ENCODE measurements at places on chromosomes 1 and 21. TPM values are rescaled to one million over a fixed set of nuclear protein-coding genes. Genes with fewer than 3 reads are reported as not detected.

DNA sequence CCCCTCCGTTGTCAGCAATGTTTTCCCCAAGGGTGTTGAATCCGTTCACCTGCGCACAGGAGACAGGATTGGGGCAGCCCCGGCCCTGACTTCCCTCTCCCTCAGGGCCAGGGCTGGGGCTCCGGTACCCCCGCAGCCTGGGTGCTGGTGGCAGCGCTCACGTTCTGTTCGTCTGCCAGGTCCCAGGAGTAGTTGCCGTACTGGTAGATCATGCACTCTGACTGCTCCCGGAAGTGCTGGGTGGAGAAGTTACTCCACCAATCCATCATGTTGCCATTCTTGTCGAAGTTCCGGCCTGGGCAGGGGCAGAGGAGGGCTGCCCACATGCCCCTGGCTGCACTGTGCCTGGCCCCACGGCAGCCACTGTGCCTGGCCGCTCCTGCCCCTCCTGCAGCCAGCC, 6.1 kb downstream of the PRXL2B start:
- no peak for DNase-seq

GRCh38 chr1:213457733-213458132, 406.7 kb downstream of the RPS6KC1 start:
- DNase-seq = no peak

- DNase-seq = no peak
These were observed 91.4 kb upstream of the TPTE start for GRCh38 chr21:10430005-10430404.

DNA sequence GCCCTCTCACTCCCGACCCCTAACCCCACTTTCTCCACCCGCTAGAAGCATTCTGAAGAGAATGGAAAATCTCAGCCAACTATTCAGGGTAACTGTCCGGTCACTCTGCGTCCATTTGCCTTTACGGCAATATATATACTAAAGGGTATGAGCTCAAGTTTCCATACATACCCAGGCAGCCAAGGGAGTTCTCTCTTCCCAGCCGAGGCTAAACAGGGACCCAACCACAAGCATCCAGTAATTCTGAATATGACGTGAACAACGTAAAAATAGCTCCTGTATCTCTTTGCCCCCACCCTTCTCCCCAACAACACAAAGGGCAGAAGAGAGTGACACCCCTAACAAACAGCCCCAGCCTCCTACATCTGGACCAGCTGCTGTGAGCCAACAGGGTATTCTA, 67.7 kb downstream of the SSBP3 start:
- DNase-seq = no peak

DNA sequence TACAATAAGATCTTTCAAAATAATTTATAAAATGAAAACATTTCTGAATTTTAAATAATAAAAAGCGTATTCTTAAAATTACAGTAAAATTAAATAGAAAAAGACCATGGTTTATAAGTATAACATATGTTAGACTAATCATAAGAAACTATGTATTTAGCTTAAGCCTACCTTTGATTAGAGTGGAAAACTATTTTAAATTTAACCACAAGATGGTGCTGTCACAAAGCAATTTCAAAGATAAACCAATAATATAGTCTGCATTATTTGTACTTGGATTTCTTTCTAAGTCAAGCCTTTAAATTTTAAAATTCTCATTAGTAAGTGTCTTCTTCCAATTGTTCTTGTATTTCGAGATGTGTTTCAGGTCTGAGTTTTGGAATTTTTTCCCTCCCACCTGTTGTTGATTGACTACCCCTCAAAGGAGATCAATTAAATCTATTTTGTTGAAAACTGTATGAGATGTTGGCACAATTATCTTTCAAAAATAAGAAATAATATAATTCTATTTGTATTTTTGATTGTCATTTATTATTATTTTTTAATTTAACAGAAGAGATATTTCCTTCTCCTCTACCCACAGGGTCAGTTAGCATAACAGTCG, 459.8 kb downstream of the KCNT2 start:
- DNase-seq = no peak

- no peak for DNase-seq
These were observed 29.2 kb downstream of the POFUT2 start for GRCh38 chr21:45258466-45258865.

GRCh38 chr1:39701049-39701439, 9.8 kb upstream of the HPCAL4 start:
- no peak for DNase-seq

- no peak for DNase-seq
These were observed 134.3 kb downstream of the ZP4 start for GRCh38 chr1:237756304-237756967.

- DNase-seq = no peak
These were observed 7.3 kb upstream of the PMVK start for GRCh38 chr1:154943649-154944400.

DNA sequence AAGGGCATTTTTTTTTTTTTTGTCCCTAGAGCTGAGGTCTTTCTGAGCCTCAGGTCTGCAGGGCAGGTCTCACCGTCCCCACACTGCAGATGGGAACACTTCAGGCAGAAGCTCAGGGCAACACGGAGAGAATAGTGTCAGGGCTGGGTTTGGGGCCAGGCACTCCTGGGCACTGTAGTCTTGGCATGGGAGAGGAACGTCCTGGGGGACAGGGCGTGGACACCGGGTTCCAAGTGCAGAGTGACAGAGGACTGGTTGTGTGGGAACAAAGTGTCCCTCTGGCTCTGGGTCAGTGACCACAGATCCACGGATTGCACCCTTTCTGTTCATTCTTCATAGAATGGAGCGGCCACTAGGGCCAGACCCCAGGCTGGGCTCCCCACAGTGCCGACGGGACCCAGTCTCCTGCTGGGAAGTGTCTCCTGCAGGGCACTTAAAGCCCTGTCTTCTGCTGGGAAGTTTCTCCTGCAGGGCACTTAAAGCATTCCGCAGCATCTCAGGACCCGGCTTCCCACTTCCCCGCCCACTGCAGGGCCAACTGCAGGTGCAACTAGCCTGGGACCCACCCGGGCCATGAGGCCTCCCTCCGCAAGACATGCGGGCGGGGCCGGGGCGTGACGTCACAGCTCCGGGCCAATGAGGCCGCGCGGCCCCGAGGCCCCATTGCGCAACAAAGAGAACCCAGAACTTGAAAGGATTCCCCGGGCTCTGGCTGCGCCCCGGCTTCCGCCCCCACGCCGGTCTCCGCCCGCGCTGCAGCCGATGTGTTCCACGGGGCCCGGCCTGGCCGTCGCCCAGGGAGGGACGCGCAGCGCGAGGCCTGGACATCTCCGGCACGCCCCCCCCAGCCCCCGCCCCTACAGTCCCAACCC, 1.2 kb downstream of the GPR153 start:
- DNase-seq = peak; percentile 25

DNA sequence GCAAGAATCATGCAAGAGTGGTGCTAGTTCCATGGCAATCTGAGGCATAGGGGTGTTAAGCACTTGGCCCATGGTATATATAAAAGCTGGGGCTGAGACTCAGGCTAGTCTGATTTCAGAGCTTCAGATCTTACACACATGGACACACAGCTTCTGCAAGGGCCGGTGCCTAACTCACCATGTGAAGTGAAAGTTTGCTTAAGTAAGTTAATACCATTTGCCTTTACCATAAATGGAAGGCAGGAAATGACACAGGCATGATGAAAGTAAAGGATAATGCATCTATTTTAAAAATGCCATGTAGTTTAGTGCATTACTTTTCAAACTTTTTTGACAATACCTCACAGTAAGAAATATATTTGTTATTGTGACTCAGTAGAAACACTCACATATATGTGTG, 122.6 kb downstream of the KCNJ6 start:
- DNase-seq = no peak

- no peak for DNase-seq
These were observed 39.0 kb upstream of the TADA1 start for GRCh38 chr1:166915042-166915441.

- no peak for DNase-seq
These were observed 183.4 kb upstream of the GALNT2 start for GRCh38 chr1:229883504-229884200.

DNA sequence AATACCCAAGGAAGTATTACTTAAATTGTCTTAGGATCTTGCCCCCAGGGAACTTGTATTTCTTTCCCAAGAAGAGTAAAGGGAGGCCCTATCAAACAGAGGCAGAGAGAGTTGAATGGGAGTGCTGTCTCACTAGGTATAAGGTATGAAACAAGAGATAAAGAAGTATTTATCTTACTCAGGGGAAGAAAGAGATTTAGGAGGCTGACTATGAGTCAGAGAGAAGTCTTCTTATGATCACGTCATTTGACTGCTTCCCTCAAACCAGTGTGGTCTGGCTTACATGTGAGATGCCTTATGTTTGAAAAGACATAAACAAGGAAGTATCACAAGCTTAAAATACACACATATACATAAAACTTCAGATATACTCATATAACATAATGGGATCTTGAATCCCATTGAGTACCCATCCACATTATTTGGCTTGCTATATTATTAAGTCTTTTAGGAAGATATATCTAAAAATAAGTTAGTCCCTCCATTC, 29.6 kb downstream of the DUSP10 start:
- no peak for DNase-seq

GRCh38 chr1:94013367-94013878, 104.2 kb upstream of the GCLM start:
- DNase-seq = no peak

DNA sequence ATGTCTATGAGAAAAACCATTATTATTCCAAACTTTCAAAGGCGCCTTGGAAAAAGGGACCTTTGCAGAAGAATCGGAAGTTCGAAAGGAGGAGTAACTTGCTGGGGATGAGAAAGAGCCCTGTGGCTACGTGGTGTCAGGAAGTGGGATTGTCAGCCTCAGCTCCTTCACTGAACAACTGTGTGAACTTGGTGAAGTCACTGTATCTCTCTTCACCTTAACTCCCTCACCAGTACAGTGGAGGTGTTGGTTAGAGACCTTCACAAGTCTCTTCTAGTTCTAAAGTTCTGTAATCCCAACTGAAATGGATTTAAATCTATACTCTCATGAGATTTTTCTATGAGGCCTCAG, 285.6 kb downstream of the CACNA1E start:
- DNase-seq = no peak

DNA sequence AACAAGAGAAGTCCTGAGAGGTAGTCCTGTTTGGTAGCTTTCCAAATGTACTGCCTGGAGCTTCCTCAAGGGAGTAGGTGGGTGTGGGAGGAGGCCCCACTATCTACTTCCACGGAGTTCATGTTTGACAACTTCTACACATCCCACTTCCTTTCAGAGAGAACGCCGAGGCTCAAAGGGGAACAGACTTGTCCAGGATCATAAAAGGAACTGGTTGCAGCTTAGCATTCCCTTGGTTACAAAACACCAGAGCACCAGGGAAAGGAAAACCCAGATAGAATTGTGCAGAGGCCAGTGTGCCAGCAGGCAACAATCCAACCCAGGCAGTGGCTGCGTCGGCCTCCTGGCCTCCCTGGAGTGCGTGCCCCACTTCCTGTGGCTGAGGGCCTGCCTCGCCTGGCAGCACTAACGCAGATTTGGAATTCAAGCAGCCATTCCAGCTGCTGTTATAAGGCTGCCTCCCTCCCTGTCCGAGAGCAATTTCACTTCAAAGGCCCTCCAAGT, 4.2 kb upstream of the RAP1GAP start:
- DNase-seq = no peak

DNA sequence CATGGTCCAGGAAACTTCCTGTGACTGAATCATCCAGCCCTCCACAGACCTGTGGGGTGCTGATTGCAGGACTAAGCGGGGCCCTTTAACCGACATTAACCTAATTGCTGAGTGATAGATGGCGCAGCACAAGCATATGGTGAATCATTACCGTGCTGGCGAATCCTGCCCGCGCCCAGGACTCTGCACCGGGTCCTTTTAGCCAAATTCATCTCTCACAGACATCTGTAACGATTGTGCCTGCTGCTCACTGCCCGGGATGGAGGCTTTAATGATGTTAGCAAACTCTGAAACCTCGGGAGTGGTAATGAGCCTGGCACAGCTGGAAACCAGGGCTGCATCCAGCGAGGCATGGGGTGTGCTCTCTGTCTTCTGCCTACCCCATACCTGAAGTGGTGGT, 147.3 kb upstream of the CD34 start:
- DNase-seq = no peak

DNA sequence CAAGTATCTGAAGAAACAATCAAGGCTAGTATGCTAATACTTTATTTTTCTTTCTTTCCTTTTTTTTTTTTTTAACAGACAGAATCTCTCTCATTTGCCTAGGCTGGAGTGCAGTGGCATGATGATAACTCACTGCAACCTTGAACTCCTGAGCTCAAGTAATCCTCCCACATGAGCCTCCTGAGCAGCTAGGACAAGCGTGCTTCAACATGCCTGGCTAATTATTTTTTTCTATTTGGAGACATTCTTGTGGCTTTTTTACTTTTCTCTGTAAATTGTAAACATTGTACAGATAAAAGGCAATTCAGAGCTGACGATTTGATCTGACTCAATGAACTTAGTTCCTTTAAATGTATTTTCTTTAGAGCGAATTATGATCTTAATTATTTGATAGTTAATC, 41.4 kb downstream of the CCDC18 start:
- DNase-seq = no peak

DNA sequence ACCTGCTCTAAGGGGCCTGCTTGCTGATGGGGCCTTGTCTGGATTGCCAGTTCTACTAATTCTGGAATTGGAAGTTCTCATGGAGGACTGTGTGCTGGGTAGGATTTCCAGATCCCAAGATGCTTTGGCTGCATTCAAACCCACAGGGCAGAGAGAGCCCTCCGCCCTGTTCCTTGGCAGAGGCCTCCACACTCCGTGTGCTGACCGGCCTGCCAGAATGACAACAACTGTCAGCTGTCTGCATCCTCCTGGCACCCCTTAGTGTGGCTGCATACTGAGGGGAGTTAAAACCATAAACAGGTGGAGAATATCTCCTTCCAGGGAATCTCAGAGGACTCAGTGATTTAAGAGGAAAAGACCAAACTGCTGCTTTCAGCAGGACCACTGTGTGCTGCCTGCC, 60.7 kb downstream of the ADARB1 start:
- no peak for DNase-seq

DNA sequence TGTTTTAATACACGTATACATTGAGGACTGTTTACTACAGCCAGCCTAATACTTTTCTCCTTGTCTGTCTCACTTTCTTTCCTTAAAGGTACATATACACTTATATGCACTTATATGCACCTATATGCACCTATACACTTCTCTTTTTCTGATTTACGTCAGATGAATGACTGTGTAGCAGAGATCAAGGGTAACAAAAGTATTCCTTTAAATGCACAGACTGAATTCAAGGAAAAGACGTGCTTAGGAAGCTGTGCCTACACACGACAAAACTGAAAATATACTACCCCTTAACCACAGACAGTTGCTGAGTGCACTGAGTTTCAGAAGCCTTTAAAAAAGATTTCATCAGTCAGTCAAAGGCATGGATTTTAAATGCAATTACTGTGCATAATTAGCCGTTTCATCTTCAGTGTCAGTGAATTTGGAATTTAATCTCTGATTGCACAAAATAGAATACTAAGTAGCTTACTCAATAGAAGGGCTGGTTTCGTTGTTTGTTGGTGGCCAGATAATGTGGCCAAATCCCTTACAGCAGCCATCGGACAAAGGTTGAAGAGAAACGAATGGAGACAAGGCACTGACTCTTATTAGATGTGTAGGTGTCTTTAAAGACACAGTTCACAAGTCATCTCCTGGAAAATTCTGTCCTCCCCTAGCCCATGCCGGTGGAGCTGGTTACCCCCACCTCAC, 38.3 kb upstream of the TARBP1 start:
- DNase-seq = no peak

NOTCH2 gene
- 80.4 TPM for total RNA-seq

TMPRSS15 gene
- total RNA-seq = not detected

ACTL8 gene
- total RNA-seq = not detected

ADAM15 gene
- 610 TPM for total RNA-seq

EXO1 gene
- total RNA-seq = not detected

MAP1LC3C gene
- total RNA-seq = not detected

NPHP4 gene
- total RNA-seq = 8.2 TPM

OR2T33 gene
- not detected for total RNA-seq

ERICH3 gene
- total RNA-seq = not detected

FMN2 gene
- total RNA-seq = not detected

Data from ascending aorta (tissue), 2 donors.